Breast epithelium (tissue), 4 donors: ENCODE measurements at places on chromosomes 13 and 19. TPM values are rescaled to one million over a fixed set of nuclear protein-coding genes. Genes with fewer than 3 reads are reported as not detected.

The MVB12A gene
- total RNA-seq = 51.5 TPM

The RGL3 gene
- 9.8 TPM for total RNA-seq

The ZNF667 gene
- 2.9 TPM for total RNA-seq

The PEAK3 gene
- total RNA-seq = not detected

The SGTA gene
- 42.1 TPM for total RNA-seq

The EXOC3L2 gene
- total RNA-seq = 0.44 TPM

The CYP4F12 gene
- total RNA-seq = 5.6 TPM

The ZNF681 gene
- total RNA-seq = 6.1 TPM

The SHANK1 gene
- 0.98 TPM for total RNA-seq

The TEKTIP1 gene
- 2.0 TPM for total RNA-seq

The DNAJC3 gene
- 44.3 TPM for total RNA-seq

The ZNF90 gene
- total RNA-seq = 4.9 TPM

GRCh38 chr13:70042193-70042592 lies 65.4 kb upstream of the ATXN8OS start:
- H3K27ac ChIP-seq = no peak overlapping the region
- DNase-seq = no peak
- H3K36me3 ChIP-seq = no peaks in the 10 kb centered on the region

DNA sequence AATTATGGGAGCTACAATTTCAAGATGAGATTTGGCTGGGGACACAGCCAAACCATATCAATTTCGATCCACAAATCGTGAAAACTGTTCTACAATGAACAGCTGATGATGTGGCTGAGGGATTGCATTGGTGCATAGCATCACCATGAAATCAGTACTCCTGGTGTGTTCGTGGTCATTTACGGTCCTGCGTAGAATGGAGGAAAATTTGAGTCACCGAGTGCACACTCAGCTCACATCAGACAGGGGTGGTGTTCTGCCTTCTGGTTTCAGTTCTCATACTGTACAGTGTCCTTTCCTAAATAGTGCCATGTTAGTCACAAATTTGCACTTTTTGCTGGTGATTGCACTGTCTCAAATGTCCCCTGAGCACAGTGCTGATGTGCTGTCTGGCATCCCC lies 39.2 kb downstream of the MYH14 start:
- no peak overlapping the region for H3K27ac ChIP-seq
- no peaks in the 10 kb centered on the region for H3K27me3 ChIP-seq
- no peaks in the 10 kb centered on the region for H3K4me1 ChIP-seq
- DNase-seq = no peak

GRCh38 chr19:51938936-51939335 lies 11.7 kb downstream of the ZNF613 start:
- H3K27ac ChIP-seq = no peak overlapping the region
- no peak for DNase-seq
- no peaks in the 10 kb centered on the region for H3K4me1 ChIP-seq
- H3K27me3 ChIP-seq = no peaks in the 10 kb centered on the region
- H3K4me3 ChIP-seq = no peak overlapping the region
- peaks cover 62% of the 10 kb centered on the region for H3K36me3 ChIP-seq

GRCh38 chr13:85528491-85529217 lies 270.6 kb downstream of the SLITRK6 start:
- no peak for DNase-seq
- H3K27ac ChIP-seq = no peak overlapping the region
- H3K36me3 ChIP-seq = no peaks in the 10 kb centered on the region
- H3K4me1 ChIP-seq = no peaks in the 10 kb centered on the region

- DNase-seq = peak; percentile 66
- no peaks in the 10 kb centered on the region for H3K4me1 ChIP-seq
- H3K27me3 ChIP-seq = peaks cover 24% of the 10 kb centered on the region
- H3K4me3 ChIP-seq = no peak overlapping the region
- H3K36me3 ChIP-seq = no peaks in the 10 kb centered on the region
Observed at GRCh38 chr19:47436712-47437401, 17.5 kb upstream of the MEIS3 start.

- no peak for DNase-seq
- H3K27me3 ChIP-seq = no peaks in the 10 kb centered on the region
- no peak overlapping the region for H3K4me3 ChIP-seq
- H3K36me3 ChIP-seq = peaks cover 8% of the 10 kb centered on the region
Observed at GRCh38 chr13:73073050-73073449, 14.2 kb downstream of the KLF5 start.

- DNase-seq = no peak
- no peaks in the 10 kb centered on the region for H3K36me3 ChIP-seq
- peak overlapping the region; percentile 83 for H3K4me3 ChIP-seq
- no peaks in the 10 kb centered on the region for H3K27me3 ChIP-seq
Observed at GRCh38 chr19:4059891-4060620, 6.6 kb downstream of the ZBTB7A start.

DNA sequence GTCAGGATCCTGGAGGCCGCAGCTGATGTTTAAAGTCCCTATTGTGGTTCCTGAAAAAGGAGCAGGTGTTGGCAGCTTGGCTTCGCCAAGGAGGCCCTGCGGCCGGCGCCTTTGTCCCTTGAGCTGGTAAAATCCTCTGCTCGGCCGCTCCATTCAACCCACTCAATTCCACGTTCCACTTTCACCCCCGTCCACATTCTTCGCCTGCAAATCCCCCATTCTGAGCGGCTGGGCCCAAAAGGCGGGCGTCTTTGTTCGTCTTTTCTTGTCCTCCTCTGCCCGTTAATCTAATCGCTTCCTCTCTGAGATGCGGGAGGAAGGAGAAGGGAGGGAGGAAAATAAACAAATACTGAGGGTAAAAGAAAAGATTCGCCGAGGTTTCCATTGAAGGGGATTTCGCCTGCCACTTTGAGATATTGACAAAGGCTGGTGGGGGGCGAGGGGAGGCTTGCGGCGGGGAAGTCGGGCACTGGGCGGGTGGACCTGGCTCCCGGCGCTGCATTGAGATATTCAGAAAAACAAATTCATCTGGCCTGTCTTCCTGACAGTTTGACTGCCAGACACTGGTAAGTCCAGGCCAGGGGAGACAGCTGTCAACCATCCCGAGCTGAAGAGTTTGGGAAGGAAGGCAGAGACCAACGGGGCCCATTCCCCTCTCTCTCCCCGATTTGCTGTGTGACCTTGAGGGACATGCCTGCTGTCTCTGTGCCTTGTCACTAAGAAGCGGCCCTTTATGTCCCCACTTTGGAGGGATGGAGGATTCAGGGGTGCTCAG lies 37.6 kb downstream of the ZNRF4 start:
- no peaks in the 10 kb centered on the region for H3K4me1 ChIP-seq
- no peak overlapping the region for H3K27ac ChIP-seq
- H3K4me3 ChIP-seq = no peak overlapping the region

DNA sequence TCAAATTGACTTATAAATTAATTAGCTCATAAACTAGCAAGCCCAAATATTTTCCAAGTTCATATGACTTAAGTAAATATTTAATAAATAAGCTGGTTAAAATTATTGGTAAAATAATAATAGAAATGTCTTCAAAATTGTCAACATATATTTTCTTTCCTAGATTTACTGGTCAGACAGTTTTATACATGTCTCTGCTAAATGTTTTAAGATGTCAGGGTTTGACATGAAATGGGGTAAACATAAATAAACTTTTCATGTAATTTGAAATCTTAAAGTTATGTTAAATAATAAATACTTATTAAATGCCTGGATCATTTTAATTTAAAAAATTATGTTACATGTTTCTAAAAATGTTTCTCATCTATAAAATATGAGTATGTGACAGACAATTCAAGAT lies 18.3 kb upstream of the CYSLTR2 start:
- peaks cover 4% of the 10 kb centered on the region for H3K4me1 ChIP-seq
- H3K4me3 ChIP-seq = no peak overlapping the region
- no peak for DNase-seq
- H3K27ac ChIP-seq = no peak overlapping the region
- no peaks in the 10 kb centered on the region for H3K36me3 ChIP-seq

GRCh38 chr19:51034704-51035103 lies at the start of gene KLK12:
TSS of gene KLK12 (minus strand) at chr19:51035002. CDS start at chr19:51034621, 381 bp downstream.
- no peaks in the 10 kb centered on the region for H3K36me3 ChIP-seq
- no peaks in the 10 kb centered on the region for H3K4me1 ChIP-seq

GRCh38 chr13:43848001-43848649 lies 31.4 kb downstream of the CCDC122 start:
- H3K36me3 ChIP-seq = no peaks in the 10 kb centered on the region
- no peak overlapping the region for H3K4me3 ChIP-seq
- no peaks in the 10 kb centered on the region for H3K27me3 ChIP-seq
- no peaks in the 10 kb centered on the region for H3K4me1 ChIP-seq
- DNase-seq = no peak

GRCh38 chr19:1211494-1212234 lies 6.1 kb downstream of the STK11 start:
- peaks cover 19% of the 10 kb centered on the region for H3K4me1 ChIP-seq
- H3K36me3 ChIP-seq = no peaks in the 10 kb centered on the region
- peak overlapping the region; percentile 88 for H3K27ac ChIP-seq
- peak; percentile 81 for DNase-seq
- H3K4me3 ChIP-seq = peak overlapping the region; percentile 54
- no peaks in the 10 kb centered on the region for H3K27me3 ChIP-seq

GRCh38 chr19:39247701-39248664 lies 673 bp downstream of the IFNL4 start:
- no peaks in the 10 kb centered on the region for H3K36me3 ChIP-seq
- no peak for DNase-seq
- peak overlapping the region; percentile 37 for H3K4me3 ChIP-seq
- peaks cover 22% of the 10 kb centered on the region for H3K27me3 ChIP-seq

DNA sequence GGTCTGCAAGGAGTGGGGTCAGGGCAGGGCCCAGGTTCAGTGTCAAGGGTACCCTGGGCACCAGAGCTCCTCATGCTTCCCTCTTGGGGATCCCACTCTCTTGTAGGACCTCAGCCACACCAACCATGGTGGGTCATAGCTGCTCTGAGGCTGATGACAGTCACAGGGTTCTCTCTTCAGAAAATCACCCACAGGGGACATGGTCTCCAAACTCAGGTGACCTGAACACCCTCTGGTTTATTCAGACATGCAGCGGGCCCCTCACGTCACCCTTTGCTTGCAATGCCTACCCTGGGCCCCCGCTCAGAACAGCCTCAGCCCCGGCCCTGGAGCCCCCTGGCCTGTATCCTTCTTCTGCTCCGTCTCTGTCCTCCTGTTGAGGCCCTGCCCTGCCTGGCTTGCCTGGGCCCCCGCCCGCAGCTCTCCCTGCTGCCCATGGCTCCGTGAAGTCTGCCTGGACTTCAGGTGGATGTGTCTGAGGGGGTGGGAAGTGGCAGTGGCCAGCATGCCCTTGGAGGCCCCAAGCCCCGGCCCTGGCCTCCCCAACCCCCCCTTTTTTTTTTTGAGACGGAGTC lies 20.4 kb downstream of the CHERP start:
- H3K4me1 ChIP-seq = no peaks in the 10 kb centered on the region
- H3K27ac ChIP-seq = no peak overlapping the region
- H3K4me3 ChIP-seq = no peak overlapping the region
- H3K36me3 ChIP-seq = peaks cover 10% of the 10 kb centered on the region

- H3K4me3 ChIP-seq = no peak overlapping the region
- no peaks in the 10 kb centered on the region for H3K36me3 ChIP-seq
- H3K4me1 ChIP-seq = peaks cover 6% of the 10 kb centered on the region
- H3K27me3 ChIP-seq = no peaks in the 10 kb centered on the region
- H3K27ac ChIP-seq = no peak overlapping the region
Observed at GRCh38 chr19:33872445-33873320, 76.0 kb downstream of the KCTD15 start.

DNA sequence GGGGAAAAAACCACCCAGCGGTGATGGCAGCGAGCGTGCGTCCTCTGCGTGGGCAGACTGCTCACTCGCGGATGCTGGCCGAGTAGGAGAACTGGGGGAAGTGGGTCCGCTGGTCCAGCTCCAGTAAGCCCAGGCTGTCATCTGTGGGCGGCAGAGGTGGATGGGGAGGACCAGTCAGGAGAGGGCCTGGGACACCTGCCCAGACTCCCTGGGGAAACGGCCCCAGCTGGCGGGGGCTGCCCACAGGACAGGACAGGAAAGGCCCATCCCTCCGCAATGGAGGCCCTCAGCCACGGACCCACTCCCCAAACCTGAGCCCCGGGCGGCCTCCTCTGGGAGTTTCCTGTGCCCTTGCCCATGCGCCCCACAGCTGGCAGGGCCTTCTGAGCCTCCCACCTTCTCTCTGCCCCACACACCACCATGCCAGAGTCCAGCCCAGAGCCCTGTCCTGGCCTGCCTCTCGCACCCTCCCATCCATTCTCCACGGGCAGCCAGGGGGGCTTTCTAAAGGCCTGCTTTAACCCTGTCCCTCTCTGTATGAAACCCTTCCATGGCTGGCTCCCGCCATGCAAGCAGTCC lies 7.4 kb upstream of the CCNP start:
- no peaks in the 10 kb centered on the region for H3K36me3 ChIP-seq
- no peaks in the 10 kb centered on the region for H3K27me3 ChIP-seq
- H3K4me3 ChIP-seq = no peak overlapping the region
- no peaks in the 10 kb centered on the region for H3K4me1 ChIP-seq
- no peak for DNase-seq
- H3K27ac ChIP-seq = no peak overlapping the region

GRCh38 chr19:7337380-7338194 lies 11.2 kb upstream of the ARHGEF18 start:
- H3K36me3 ChIP-seq = no peaks in the 10 kb centered on the region
- no peak for DNase-seq
- no peaks in the 10 kb centered on the region for H3K27me3 ChIP-seq
- H3K4me1 ChIP-seq = no peaks in the 10 kb centered on the region
- no peak overlapping the region for H3K27ac ChIP-seq

DNA sequence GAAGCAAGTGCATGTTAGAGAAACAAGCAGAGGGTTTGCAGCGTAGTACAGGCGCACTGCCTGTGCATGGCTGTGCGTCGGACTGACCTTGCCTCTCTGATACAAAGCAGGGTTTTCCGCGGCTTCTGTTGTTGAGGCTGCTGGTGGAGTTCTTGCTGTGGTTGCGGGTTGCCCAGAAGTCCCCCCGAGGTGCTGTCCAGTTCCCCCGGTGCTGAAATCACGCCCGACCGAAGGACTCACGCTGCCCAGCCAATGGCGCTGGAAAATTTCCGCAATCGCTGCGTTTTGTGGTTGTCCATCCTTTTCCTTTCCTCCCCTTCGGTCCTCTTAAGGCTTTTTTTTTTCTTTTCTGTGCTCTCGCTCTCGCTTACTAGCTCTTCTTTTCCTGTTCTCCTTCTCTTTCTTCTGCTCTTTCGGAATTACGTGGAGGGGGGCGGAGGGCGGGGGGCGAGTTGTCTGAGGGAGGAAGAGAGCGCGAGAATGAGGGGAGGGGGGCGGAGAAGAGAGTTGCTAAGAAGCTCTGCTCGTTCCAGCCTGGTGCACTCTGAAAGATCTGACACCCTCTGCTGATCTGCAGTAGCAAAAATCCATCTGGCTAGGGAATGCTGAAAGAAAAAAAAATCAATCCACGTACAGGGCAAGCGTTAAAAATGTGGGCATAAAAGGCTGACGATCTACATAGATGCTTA lies at the start of gene SLITRK1:
Gene SLITRK1 (minus strand): TSS at position 558 of the 689 bp plus-strand sequence. CDS start 967 bp downstream, outside the sequence.
- H3K36me3 ChIP-seq = no peaks in the 10 kb centered on the region
- no peak for DNase-seq
- no peak within 1 kb of the TSS for H3K27ac ChIP-seq
- no peaks in the 10 kb centered on the region for H3K4me1 ChIP-seq
- no peaks in the 10 kb centered on the region for H3K27me3 ChIP-seq
